Activated T-helper 1 cell treated with Interleukin-2 at 50 U/mL for 16 hours (primary cell): ENCODE measurements at places on chromosomes 2 and 18.

- DNase-seq, result no peak
These were observed 56.2 kb downstream of the UXS1 start for GRCh38 chr2:106137731-106138521.

- no peak for DNase-seq
These were observed 150.0 kb upstream of the ARHGAP28 start for GRCh38 chr18:6579486-6579885.

- DNase-seq, result no peak
These were observed 86.5 kb upstream of the PPP1CB start for GRCh38 chr2:28665041-28665704.

- DNase-seq, result peak; percentile 7
These were observed 1.7 kb upstream of the GCG start for GRCh38 chr2:162153608-162154224.

GRCh38 chr2:215930505-215931253 lies 82.7 kb downstream of the MREG start:
- no peak for DNase-seq

DNA sequence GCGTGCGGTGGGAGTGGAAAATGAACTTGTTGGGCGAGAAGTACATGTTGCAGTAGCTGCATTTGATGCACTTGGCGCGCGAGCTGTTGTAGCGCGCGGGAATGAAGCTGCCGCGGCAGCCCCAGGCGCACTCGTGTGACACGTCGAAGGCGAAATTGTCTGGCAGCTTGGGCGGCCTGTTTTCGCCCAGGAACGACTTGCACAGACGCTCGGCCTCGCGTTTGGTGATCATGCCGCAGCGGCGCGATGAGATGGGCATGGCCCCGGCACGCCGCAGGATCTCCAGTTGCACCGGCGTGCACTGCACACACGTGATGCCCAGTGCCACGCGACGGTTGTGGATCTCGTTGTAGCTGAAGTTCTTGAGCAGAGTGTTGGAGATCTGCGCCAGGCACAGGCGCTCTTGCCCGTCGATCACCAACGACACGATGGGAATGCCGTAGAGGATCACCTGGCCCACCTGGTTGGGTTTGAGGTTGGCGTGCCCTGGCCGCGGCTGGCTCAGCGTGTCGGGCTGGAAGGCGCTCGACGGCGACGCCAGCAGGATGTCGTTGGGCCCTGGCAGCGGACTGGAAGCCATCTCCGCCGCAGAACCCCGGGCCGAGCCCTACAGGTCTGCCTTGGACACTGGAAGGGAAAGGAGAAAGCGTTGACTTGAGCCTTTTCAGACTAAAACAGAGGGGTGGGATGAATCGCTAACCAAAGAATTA lies 2.7 kb downstream of the SKOR2 start:
- no peak for DNase-seq

DNA sequence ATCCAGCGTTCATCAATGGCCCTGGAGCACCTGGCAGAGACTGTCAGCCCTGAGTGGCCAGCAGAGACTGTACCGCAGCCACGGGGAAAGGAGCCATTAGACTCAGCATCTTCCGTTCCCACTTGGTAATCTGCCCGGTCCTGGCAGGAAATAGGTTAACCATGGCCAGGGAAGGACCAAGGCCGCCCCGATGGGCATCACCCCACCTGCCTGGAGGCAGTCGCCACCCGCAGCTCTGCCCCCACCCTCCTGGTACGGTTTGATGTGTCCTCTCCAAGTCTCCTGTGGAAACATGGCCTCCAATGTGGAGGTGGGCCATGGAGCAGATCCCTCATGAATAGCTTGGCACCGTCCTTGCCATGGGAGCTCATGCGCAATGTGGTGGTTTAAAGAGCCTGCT lies 75.3 kb downstream of the RTP5 start:
- no peak for DNase-seq

- DNase-seq, result no peak
These were observed 306.7 kb upstream of the CCDC68 start for GRCh38 chr18:55265984-55266383.

DNA sequence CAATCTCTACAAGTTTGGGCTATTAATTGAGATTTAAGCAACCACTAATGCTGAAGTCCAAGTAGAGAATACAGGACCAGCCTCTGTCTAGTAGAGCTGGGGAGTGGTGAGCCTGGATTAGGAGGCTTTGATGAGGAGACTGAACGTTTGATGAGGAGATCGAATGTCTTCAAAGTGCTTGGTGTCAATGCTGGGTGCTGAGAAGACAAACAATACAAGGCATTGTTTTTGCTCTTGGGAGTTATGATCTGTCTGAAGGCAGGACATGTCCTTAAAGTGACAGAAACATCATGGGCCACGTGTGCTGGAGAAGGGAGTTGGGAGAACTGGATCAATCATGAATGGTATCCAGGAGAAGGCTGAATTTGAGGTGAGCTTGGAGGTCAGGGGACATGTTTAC lies 143.6 kb downstream of the SPHKAP start:
- no peak for DNase-seq

GRCh38 chr2:109098921-109099273 lies 30.1 kb upstream of the SH3RF3 start:
- no peak for DNase-seq

- no peak for DNase-seq
These were observed 110.7 kb upstream of the HAAO start for GRCh38 chr2:42902939-42903709.

DNA sequence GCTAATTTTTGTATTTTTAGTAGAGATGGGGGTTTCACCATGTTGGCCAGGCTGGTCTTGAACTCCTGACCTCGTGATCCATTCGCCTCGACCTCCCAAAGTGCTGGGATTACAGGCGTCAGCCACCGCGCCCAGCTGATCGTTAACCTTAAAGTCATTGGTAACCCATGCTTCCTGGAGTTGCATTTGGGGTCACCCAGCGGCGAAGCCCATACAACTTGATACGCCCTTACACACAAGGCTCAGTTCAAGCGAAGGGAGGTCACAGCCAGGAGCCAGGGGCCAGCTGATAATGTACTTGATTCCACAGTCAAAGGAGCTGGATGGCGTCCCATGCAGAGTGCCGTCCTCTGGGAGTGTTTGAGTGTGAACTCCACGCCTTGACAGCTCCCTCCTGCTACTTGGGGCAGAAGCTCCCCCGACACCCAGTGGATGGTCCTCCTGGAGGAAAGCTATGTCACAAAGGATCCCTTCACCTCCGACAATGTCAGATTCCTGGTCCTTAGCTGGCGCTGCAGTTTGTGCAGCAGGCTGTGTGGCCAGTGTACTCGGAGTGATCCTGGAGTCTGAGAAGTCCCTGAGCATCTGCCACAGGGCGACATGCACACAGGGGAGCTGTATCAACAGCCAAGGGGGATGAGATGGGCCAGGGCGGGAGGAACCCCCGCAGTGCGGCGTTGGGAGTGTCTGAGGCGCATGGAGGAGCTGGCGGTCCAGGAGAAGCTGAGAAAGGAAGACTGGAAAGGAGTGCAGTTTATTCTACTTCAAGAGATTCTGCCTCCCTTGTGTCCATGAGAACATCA lies 7.9 kb downstream of the CLHC1 start:
- no peak for DNase-seq

GRCh38 chr2:239015218-239015900 lies 167.5 kb downstream of the TWIST2 start:
- DNase-seq, result no peak

- no peak for DNase-seq
These were observed 35.7 kb downstream of the THUMPD2 start for GRCh38 chr2:39743269-39743776.

DNA sequence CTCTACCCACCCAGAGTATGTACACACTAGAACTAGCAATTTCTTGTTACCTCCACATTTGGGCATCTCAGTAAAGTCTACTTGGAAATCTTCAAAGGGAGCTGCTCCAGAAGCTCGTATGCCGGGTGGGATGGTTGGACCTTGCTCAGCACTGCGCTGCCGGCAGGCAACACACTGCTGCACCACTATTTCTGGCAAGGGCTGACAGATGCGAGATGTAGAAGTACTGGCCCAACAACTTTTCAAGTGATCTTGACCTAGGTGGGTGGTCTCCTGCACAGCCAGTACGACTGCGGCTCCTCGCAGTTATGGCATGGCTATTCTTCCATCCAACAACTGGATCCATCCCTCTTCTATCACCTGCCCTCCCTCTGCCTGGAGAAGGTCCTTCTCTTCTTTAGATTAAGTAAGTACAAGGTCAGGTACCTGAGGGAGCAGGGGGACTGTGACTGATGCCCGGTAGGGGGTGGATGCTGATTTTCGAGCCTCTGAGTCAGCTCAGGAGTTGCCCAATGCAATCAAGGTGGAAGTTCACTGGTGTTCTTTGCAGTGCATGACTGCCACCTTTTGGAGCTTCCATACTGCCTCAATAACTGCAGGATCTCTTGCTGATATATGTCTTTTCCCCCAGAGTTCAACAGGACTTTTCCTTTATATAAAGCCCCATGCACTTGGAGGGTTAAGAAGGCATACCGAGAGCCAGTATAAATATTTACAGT lies 100.4 kb upstream of the SLC1A4 start:
- no peak for DNase-seq

DNA sequence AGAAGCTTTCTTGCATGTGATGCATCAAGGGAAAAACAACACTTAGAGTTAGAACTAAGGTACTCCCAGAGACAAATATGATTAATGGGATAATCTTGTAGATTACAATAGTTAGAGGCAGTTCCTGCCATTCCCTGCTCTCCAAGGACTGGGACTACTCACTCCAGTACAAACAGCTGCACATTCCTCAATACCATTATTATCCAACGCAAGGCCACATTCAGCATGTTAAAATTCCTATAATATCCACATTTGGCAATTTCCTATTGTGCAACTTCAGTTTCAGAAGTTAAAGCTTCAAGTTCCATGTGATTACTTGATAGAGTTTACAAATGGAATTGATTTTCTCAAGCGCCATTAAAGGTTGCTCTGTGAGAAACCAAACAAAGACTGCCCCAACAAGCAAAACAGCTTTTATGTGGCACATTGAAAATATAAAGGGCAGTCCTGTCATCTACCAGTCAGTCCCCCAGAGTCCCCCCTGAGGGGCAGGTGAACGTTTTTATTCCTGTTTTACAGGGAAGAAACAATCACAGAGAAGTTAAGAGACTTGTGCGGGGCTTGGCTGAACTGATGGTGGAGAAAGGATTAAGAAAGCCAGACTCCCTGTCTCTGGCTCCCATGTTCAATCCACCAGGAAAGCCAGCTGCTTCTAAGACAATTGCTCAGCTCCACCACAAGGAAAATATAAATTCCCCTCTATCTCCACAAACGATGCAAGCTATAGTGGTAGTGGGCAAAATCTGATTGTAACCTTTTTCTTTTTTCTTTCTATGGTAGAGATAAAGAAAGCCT lies 72.6 kb downstream of the TXNL1 start:
- DNase-seq, result no peak

GRCh38 chr2:184646593-184646992 lies 48.3 kb downstream of the ZNF804A start:
- DNase-seq, result no peak
